Fibroblast of skin of abdomen (primary cell): ENCODE measurements at places on chromosomes 7 and 10.
A peak's percentile ranks its signal among the peaks of the same experiment; 100 is the strongest.

DNA sequence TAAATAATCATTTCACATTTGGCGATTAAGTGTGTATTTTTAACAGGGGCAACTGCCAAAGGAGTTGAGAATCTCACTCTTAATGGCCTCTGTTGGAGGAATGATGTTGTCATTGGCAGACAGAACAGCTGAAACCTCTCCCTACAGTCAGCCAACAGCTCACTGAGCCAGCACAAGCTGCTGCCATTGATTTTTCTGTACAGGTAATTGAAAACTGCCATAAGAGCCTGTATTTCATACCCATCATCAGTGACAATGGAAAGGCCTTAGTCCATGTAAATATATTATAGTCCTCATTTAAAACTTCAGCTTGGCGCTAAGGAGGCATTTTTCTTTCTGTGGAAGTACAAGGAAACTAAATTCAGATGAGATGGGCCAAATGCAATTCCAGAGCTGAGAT is 28.1 kb upstream of the PTN start:
- no peak for DNase-seq

DNA sequence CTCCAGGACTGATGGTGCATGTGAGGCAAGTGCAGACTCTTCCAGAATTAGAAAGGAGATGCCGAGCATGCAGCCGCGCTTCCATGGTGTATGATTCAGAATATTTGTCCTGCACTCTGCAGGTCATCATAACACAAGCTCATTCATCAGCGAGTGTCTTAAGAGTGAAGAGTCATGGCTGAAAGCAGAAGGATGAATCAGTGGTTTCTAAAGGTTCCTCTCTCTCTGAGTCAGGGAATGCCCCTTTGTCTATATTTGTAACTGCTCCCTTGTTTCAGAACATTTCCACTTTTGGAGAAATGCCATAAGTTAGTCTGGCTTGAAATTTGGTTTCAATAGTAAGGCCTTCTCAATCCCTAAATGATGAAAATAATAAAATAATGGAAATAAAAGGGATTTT is 52.3 kb downstream of the HECW1 start:
- DNase-seq: peak; percentile 98

- peak; percentile 41 for DNase-seq
These were observed 5.4 kb downstream of the ATP6V1F start for GRCh38 chr7:128867842-128868623.

DNA sequence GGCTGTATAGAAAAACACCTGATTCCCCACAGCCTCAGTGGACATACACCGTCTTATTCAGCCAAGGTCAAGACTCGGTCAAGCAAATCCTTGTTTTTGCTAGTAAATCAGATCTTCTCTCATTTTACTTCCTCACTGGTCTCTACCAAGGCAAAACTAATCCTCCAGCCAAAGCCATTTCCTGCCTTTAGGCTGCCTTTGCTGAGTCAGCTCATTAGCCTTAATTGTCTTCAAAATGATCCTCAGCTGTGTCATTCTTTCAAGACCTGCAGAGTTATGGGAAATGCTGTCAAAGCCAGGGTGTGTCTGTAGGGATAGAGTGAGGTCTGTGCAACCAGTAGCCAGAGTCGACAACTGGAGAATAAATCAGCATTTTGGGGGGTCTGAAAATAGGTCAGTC is 107.2 kb upstream of the FAM180A start:
- peak; percentile 70 for DNase-seq

DNA sequence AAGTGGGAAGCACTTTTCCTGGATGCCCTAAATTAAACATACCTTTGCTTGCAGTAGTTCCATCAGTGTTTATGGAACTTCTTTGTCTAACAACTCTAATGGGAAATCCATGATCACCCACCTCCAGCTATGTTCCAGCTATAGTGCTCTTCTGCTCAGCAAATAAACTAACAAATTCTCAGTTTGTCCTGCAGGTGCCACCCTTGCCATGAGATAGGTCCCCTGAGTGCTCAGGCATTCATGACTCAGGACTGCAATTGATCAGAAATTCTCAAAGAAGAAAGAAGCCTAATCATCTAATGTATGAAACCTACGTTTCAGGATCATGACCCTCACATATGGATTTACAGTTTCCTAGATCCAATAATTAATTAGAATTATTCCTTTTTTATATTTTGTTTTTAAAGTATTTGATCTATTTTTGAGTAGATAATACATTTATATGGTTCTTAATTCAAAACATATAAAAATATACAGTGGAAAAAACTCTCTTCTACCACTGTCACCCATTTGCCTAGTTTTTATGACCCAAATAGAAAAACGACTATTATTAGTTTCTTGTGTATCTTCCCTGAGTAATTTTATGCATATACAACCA is 48.7 kb upstream of the DYNC1I1 start:
- DNase-seq: peak; percentile 7

DNA sequence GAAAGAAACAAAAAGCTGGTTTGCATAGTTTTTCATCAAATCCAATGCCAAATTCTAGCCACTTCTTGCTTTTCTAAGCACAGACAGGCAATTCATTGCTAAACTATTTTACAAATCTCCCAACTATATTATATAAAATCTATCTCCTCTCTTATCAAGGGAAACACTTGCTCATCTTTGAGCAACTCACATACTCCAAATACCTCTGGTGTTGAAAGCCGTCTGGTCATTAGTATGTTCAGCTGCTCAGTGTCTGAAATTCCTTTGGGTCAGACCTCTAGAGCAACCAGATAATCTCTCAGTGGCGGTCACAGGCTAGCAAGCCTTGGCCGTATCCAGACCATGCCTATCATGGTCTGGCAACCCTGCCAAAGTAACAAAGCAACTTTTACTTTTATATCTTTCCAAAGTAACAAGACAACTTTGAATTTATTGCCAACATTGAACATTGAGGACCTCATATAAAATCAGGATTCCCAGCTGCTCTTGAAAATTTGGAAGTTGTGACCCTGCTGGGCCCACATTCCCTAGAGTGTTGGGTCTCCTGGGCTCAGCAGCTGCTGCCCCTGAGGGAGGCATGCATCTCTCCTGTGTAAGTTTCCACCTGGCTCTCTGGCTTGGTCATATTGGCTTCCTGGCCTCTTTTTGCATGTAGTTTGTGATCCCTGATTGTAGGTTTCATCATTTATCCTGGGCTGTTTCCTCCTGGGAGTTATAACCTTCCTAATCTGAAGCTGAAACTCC is 56.8 kb upstream of the LANCL2 start:
- DNase-seq: peak; percentile 89

- no peak for DNase-seq
These were observed 183.7 kb upstream of the ANK3 start for GRCh38 chr10:60573336-60573735.
